HT1080 (cell line): ENCODE measurements at places on chromosomes 6 and 20.
A peak's percentile ranks its signal among the peaks of the same experiment; 100 is the strongest.

DNA sequence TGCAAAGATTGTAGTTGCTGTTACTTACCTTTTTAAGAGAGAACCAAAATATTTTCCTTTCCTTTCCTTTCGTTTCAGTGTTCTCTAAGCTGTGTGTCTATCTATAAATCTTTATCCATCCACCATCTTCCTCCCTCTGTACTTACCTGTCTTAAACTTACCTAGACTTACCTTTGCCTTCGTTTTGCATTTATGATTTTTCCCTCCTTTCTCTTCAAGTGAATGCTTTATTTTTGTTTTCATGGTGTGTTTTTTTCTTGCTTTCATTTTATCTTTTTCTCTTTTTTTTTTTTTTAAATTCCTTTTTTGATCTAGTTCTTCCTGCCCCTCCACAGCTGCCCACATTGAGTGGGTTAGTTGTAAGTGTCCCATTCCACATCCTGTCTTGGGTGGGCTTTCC lies 26.2 kb downstream of the ARID1B start:
- DNase-seq: no peak

DNA sequence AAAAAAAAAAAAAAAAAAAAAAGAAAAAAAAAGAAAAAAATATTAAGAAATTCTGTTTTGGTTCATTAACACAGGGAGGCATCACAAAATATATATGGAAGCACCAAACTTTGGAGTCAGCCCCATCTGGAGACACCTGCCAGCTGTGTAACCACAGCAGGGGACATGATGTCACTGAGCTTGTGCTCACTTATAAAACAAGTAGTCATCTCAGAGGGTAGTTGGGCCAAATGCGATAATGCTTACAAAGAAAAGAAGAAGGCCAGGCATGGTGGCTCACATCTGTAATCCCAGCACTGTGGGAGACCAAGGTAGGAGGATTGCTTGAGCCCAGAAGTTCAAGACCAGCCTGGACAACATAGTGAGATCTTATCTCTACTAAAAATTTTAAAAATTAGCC lies 1.1 kb upstream of the BNIP5 start:
- no peak for DNase-seq

GRCh38 chr20:37072293-37073196 lies 23.3 kb downstream of the RBL1 start:
- DNase-seq: no peak

DNA sequence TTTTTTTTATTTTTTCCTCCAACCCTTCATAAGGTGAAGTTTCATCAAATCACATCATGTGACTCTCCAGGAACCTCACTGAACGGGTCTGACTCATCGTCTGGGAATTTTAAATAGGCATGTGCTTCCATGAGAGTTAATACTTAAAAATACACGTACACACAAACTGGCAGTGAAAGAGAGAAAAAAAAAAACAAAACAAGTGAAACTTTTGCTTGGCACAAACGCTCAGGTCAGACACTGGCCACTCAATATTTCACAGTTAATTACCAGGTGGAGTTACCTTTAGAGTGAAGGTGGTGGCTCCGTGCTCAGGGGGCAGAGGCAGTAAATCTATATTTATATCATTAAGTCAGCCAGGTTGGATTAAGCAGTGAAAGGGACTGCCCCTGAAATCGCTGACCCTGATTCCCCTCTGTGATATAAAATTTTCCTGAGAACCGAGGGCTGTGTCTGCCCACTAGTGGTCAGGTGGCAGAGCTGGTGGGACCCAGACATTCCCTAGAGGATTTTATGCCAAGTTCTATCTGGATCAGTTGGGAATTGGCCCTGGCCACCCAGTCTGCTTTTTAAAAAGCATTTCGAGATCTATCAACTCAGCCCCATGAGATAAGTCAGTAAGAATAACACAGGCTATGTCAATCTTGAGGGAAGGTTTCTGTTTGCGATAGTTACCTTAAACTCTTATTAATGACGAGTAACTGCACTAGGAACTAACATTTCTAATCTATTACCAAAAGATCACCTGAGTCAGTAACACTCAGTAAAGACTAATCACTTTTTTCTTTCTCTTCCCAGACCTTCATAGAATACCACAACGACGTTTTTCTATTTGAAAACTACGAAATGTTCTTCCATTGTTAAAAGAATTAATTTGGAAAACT lies 259.1 kb downstream of the HDGFL1 start:
- peak; percentile 89 for DNase-seq

GRCh38 chr20:62534526-62535221 lies 58.9 kb upstream of the GATA5 start:
- no peak for DNase-seq

DNA sequence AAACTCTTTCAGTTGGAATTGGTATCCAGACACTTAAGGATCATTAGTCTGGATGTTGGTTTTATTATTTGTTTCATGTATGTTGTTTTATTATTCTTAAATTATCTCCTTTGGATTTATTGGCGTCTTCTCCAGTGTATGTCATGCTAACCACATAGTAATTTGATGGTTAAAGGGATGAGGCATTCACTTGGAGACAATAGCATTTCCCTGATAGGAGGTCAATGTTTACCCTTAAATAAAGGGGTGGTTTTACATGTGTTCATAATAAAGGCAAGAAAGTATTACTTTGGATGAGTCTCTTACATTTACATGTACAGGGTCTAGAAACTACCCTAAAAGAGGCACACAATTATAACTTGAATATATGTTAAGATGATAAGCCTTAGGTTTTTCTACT lies 51.2 kb upstream of the RNF144B start:
- no peak for DNase-seq

GRCh38 chr6:85516168-85516567 lies 66.3 kb downstream of the NT5E start:
- peak; percentile 23 for DNase-seq

DNA sequence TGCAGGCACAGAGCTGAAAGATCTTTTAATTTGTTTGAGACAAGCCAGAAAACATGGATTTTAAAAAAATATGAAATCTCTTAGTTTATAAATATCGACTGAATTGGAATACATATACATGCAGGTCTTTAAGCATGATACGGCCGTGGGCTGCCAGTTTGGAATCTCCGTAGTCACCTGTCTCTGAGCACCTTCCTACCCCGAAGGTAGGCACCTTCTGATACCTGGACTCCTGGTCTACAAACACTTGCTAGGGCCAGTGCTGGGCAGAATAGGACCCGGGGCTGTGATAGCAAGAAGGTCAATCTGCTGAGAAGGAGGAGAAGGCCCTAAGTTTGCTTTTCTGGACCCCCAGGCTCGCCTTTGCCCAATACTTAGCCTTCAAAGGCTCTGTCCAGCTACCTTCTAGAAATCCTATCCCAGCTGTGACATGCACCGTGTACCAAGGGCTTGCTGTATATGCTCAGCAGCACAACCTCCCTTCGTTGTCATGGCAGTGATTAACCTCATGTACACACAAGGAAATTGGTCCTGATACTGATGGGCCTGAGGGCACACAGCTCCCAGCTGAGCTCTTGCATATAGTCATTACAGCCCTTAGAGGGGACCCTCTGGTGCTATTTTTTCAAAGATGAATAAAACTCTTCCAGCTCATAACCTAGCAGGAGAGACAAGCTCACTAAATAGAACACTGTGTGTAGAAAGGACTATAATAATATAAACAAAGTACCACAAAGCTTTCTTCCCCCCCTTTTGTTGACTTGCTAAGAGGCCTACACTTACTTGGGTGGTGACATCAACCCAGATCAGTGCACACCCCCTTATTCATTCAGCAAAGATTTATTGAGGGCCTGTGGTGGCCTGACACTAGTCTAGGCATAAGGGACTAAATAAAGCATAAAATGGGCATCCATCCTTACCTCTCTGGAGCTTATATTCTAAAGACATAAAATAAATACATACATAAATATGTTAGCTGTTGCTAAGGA lies 17.7 kb downstream of the SNPH start:
- DNase-seq: no peak

DNA sequence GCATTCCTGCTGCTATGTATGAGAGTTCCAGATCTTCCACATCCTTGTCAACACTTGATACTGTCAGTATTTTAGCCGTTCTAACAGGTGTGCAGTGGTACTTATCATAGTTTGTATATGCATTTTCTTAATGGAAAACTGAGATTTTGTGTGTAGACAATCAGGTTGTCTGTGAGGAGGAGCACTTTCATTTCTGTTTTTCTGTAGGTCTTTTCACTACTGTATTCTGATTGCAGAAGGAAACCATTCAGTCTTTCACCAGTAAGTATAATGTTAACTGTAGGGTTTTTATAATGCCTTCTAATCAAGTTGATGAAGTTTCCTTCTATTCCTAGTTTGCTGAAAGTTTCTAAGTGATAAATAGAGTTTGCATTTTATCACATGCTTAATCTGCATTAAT lies 107.5 kb downstream of the C6orf58 start:
- no peak for DNase-seq

DNA sequence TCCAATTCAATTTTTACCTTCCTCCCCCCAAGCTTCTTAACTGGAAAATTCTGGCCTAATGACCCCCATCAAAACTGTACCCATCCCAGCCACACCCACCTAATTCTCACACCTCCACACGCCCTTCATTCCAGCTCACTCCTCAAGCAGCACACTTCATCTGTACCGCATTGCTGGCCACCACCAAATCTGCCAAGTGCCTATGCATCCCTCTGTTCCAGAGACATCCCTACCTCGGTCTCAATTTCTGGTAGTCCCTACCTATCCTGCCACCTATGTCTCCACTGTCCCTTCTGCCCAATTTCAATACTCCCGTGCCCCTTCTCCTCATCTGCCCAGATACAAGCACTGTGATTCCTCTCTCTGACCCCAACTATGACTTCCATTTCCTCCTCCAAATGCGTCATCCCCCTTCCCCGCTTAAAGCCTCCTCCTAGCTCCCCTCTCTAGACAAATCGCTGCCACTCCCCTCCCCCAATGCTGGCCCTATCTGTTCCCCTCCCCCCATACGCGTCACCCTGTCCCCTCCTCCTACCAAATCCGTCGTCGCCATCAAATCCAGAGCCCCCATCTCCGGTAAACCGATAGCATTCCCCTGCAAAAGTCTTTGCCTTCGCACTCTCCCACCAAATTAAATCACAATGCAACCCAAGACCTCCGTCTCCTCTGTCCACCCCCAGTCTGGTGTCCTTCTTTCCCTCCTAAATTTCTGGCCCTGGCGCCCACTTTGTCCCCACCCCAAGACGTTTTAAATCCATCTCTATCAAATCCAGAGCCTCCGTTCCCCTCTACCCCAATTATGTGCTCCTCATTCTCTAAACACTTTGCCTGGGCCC lies 1.2 kb downstream of the MTCH1 start:
- DNase-seq: peak; percentile 76

DNA sequence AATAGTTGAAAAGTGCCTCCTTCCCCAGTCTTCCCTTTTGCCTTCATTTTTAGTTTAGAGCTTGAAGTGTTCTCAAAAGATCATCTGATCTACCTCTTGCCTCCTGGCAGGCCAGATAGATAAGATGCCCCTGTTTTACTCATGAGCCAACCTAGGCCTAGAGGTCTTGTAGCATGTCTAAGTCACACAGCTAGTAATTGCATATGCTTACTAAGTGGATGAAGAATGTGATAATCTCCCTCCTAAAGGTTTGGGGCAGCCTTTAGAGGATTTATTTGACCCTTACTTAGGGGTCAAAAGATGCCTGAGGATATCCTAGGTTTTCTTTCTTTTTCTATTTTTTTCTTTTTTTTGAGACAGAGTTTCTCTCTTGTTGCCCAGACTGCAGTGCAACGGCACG lies 2.1 kb downstream of the C6orf141 start:
- DNase-seq: no peak

DNA sequence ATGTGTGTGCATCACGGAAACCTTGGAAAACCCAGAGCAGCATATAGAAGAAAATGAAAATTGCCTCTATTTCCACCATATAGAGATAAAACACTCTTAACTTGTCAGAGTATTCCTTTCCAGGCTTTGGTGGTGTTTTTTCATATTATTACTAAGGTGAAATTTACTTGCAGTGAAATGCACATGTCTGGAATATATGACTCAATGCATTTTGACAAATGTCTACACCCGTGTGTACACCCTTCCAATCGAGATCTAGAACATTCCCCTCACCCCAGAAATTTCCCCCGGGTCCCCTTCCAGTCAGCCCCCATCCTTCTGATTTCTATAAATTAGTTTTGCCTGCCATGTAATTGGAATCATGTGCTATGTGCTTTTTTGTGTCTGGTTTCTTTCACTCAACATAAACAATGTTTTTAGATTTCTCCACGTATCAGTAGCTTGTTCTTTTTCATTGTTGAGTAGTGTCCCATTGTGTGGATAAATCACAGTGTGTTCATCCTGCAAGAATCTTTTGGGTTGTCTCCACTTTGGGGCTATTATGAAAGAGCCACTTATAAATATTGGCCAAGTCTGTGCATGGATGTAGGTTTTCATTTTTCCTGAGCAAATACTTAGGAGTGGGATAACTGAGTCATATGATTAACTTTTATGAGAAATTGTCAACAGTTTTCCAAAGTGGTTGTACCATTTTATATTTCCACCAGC lies 19.9 kb upstream of the PREX1 start:
- DNase-seq: no peak

DNA sequence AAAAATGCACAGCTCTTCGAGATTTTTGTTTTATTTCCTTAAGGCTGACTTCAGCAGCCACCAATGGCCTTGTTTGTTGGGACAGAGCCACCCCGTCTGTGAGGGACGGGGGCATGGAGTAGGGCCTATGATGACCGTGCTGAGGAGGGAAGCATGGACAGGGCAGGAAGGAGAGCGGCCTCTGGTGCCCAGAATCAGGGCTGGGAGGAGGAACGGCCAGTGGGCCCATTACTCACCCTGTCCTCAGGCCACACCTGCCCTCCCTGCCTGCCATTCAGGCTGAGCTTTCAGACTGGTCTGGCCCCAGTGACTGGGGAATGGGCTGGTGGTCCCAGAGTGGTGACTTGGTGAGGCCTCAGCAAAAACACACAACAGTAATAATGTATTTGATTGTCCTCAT lies 104.4 kb downstream of the SMOC2 start:
- DNase-seq: no peak

GRCh38 chr6:2033544-2033943 lies 211.9 kb downstream of the GMDS start:
- no peak for DNase-seq

- DNase-seq: no peak
Observed at GRCh38 chr20:45595235-45595634, 16.2 kb upstream of the WFDC8 start.

GRCh38 chr6:56683882-56684281 lies 41.2 kb upstream of the DST start:
- DNase-seq: peak; percentile 81

- DNase-seq: no peak
Observed at GRCh38 chr6:117861545-117861944, 45.5 kb upstream of the SLC35F1 start.

- no peak for DNase-seq
Observed at GRCh38 chr6:71252410-71252809, 36.2 kb upstream of the OGFRL1 start.

DNA sequence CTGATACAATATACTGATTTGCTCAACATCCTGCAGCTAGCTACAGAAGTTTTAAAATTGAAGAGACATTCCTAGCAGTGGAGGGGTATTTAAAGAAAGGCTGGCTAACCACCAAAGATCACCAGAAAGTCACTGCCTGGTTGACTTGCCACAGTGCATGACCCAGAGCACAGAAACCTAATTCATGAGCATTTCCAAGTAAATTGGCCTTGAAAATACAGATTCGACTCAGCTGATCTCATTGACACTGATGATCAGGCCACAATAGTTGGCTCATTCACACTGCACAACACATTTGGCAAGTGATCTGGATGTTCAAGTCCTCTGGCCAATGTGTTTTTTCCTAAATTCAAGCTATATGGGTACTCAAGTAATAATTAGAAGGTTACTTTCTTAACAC lies 13.3 kb upstream of the TDRD6 start:
- DNase-seq: no peak
